ENCODE measurements at places on chromosomes 3 and 15.
A peak's percentile ranks its signal among the peaks of the same experiment; 100 is the strongest.

DNA sequence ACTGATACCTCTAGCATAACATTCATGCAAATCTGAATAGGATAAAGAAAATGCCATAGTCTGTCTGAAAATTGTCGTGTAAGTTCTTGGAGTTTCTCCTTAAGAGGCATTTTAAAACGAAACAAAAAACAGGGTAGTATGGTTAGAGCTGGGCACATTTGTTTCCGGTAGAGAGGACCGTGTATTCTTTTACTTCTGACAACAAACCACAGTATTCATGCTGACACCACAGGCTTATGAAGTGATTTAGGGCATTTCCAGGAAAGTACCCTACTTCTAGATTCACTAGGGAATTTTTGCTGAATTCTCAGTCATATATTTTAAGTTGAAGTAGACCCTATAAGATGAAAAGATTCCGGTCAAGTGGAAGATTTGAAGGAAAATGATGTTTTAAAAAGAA, 541.3 kb downstream of the UNC13C start:
- H3K4me3 ChIP-seq: no peak overlapping the region
- DNase-seq: no peak
- no peaks in the 10 kb centered on the region for H3K4me1 ChIP-seq
- H3K27ac ChIP-seq: no peak overlapping the region
- no peaks in the 10 kb centered on the region for H3K27me3 ChIP-seq
- no peaks in the 10 kb centered on the region for H3K36me3 ChIP-seq

DNA sequence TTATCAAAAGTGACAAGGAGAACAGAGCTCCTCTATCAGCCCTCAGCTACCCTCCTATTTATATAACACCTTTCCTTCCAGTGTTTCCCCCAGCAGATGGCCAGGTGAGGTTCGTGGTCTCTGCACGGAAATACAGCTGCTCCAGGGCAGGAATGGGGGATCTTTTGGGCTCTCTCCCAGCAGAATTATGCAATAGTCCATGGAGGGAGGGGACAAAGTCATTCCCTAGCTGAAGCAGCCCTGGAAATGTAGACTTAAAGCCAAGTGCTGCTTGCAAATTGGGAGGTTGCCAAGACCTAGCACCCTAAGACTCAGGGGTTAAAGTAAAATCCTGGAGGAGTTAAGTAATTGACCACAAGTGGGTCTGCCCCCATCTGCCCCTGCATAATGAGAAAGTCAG, 256.3 kb downstream of the LRTM1 start:
- DNase-seq: no peak
- H3K4me1 ChIP-seq: no peaks in the 10 kb centered on the region
- no peak overlapping the region for H3K27ac ChIP-seq
- H3K4me3 ChIP-seq: no peak overlapping the region

DNA sequence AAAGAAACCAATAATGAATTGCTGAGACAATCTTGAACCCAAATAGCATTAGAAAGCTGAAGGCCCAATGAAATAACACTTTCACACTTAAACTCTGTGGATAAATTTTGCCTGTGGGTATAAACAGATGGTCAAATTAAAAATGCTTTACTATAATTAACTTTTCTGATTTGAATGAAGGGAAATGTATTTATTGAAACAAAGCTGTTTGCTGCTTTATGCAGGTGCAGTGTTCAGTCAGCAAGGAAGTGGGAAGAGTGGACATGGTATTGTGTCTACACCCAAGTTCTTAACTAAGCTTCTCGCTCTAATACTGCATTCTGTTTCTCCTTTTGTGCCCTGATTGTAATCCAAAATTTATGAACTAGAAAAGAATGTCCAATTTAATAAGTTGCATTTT, 31.8 kb downstream of the NME9 start:
- DNase-seq: no peak
- H3K27ac ChIP-seq: no peak overlapping the region
- no peaks in the 10 kb centered on the region for H3K4me1 ChIP-seq
- H3K36me3 ChIP-seq: peaks cover 37% of the 10 kb centered on the region

DNA sequence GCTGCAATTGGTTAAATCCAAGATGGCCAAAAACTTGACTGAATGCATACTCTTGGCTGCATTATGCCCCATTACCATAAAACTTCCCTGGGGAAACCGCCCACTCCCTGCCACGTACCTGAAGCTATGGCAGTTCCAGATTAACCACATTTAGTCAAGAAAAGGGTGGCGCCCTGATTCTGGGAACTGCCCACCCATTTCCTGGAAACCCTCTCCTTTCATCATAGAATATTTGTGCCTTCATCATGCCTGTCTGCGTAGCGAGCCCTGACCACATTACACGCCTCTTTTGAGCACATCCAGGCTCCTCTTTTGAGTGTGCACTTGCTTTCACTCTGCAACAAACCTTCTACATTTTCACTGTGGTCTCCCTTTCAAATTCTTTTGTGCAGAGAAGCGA, 5.2 kb downstream of the LINS1 start:
- peak; percentile 95 for DNase-seq
- no peaks in the 10 kb centered on the region for H3K27me3 ChIP-seq
- peak overlapping the region; percentile 22 for H3K4me3 ChIP-seq
- peaks cover 25% of the 10 kb centered on the region for H3K36me3 ChIP-seq

DNA sequence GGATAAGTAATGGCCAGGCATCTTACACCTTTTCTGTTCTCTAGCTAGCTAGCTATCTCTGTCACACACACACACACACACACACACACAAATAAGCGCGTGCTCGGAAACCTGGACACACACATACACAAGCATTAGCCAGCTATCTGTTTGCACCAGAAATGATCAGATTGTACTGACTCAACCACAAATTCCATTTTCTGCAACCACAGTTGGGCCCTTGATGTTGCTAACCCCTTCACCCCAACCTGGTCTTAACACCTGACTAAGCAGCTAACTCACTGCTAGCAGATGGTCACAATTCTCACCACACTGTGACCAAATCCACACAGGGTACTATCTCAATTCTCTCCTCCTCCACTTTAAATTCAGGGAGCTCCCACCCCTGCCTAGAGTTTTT, 183.0 kb upstream of the THBS1 start:
- H3K27ac ChIP-seq: no peak overlapping the region
- H3K27me3 ChIP-seq: no peaks in the 10 kb centered on the region
- H3K36me3 ChIP-seq: no peaks in the 10 kb centered on the region
- no peaks in the 10 kb centered on the region for H3K4me1 ChIP-seq

DNA sequence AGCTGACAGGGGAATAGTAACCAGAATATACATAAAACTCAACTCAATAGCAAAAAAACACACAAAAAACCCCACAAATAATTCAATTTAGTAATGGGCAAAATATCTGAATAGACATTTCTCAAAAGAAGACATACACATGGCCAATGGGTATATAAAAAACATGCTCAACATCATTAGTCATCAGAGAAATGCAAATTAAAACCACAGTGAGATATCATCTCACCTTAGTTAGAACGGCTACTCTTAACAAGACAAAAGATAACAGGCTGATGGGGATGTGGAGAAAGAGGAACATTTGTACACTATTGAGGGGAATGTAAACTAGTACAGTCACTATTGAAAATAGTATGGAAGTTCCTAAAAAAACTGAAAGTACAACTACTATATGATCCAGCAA, 678.6 kb downstream of the MECOM start:
- DNase-seq: no peak
- H3K4me3 ChIP-seq: no peak overlapping the region
- no peak overlapping the region for H3K27ac ChIP-seq
- no peaks in the 10 kb centered on the region for H3K4me1 ChIP-seq
- H3K36me3 ChIP-seq: no peaks in the 10 kb centered on the region
- H3K27me3 ChIP-seq: no peaks in the 10 kb centered on the region

- no peak for DNase-seq
- no peaks in the 10 kb centered on the region for H3K4me1 ChIP-seq
- H3K4me3 ChIP-seq: no peak overlapping the region
- no peaks in the 10 kb centered on the region for H3K27me3 ChIP-seq
- H3K36me3 ChIP-seq: no peaks in the 10 kb centered on the region
Measured at GRCh38 chr3:111517801-111518200, 24.2 kb upstream of the CD96 start.

GRCh38 chr15:31255732-31256377, 70.8 kb upstream of the KLF13 start:
- H3K27ac ChIP-seq: no peak overlapping the region
- no peaks in the 10 kb centered on the region for H3K36me3 ChIP-seq
- H3K4me1 ChIP-seq: no peaks in the 10 kb centered on the region
- DNase-seq: no peak
- no peak overlapping the region for H3K4me3 ChIP-seq

GRCh38 chr3:43526956-43527355, 94.9 kb downstream of the ANO10 start:
- H3K36me3 ChIP-seq: peaks cover 4% of the 10 kb centered on the region
- H3K27me3 ChIP-seq: no peaks in the 10 kb centered on the region
- peaks cover 10% of the 10 kb centered on the region for H3K4me1 ChIP-seq
- no peak overlapping the region for H3K27ac ChIP-seq
- DNase-seq: no peak

DNA sequence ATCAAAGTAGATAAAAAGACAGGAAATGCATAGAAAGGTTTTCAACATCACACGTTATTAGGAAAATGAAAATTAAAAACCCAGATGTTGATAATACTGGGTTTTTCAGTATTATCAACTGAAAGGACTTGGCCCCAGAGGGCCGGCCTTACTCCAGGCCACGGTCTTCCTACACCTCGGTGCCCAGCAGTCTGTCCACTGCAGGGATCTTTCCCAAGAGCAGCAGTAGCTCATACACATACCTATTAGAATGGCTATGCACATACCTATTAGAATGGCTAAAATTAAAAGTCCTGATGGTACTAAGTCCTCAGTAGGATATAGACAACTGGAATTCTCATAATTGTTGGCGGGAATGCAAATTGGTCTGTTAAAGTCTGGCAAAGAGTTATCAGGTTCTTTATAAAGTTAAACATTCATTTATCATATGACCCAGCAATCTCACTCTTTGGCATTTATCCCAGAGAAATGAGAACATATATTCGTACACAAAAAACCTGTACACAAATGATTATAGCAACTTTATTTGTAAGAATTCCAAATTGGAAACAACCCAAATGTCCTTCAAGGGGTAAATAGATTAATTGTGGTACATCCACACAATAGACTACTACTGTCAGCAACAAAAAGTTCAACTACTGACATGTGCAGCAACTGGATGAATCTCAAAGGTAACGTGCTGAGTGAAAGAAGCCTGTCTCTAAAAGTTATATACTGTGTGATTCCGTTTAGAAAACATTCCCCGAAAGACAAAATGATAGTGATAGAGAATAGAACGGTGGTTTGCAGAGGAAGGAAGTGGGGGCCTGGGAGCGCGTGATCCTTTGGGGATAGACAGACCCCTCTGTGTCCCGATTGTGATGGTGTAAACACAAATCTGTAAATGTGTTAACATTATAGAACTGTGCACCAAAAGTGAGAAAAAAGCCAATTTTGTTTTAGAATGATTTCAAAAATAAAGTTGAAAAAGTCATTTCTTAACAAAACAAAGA, 62.3 kb downstream of the MCTP2 start:
- H3K27ac ChIP-seq: no peak overlapping the region
- DNase-seq: no peak
- H3K4me3 ChIP-seq: no peak overlapping the region
- H3K27me3 ChIP-seq: no peaks in the 10 kb centered on the region
- no peaks in the 10 kb centered on the region for H3K4me1 ChIP-seq
- no peaks in the 10 kb centered on the region for H3K36me3 ChIP-seq

DNA sequence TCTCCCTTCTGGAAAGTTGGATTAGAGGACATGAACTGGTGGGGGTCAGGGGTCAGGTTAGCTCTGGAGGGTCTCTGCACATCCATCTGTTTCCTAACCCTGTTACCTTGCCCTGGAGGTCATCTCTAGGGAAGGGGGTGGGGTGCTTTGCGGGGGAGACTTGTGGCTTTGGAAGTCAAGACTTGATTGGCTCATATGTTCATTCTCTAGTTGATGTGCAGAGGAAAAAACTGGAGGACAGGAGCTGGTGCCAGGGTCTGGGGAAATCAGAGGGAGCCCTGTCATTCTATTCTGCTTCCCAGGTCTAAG, 42.9 kb upstream of the ROPN1 start:
- DNase-seq: peak; percentile 1
- H3K27ac ChIP-seq: no peak overlapping the region
- no peaks in the 10 kb centered on the region for H3K27me3 ChIP-seq
- no peak overlapping the region for H3K4me3 ChIP-seq

DNA sequence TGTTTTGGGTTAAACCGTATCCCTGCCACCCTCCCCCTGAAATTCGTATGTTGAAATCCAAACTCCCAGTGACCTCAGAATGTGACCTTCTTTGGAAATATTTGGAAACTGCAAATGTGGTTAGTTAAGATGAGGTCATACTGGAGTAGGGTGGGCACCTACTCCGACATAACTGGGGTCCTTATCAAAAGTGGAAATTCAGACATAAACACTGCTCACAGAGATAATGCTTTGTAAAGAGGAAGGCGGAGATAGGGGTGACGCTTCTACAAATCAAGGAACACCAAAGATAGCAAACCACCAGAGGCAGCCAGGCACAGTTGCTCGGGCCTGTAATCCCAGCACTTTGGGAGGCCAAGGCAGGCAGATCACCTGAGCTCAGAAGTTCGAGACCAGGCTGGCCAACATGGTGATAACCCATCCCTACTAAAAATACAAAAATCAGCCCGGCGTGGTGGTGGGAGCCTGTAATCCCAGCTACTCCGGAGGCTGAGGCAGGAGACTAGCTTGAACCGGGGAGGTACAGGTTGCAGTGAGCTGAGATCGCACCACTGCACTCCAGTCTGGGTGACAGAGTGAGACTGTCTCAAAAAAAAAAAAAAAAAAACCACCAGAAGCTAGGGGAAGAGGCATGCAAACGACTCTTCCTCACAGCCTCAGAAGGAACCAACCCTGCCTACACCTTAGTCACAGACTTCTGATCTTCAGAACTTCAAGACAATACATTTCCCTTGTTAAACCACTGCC, 51.1 kb upstream of the CHD2 start:
- H3K27ac ChIP-seq: peak overlapping the region; percentile 41
- H3K4me3 ChIP-seq: no peak overlapping the region
- no peaks in the 10 kb centered on the region for H3K27me3 ChIP-seq

DNA sequence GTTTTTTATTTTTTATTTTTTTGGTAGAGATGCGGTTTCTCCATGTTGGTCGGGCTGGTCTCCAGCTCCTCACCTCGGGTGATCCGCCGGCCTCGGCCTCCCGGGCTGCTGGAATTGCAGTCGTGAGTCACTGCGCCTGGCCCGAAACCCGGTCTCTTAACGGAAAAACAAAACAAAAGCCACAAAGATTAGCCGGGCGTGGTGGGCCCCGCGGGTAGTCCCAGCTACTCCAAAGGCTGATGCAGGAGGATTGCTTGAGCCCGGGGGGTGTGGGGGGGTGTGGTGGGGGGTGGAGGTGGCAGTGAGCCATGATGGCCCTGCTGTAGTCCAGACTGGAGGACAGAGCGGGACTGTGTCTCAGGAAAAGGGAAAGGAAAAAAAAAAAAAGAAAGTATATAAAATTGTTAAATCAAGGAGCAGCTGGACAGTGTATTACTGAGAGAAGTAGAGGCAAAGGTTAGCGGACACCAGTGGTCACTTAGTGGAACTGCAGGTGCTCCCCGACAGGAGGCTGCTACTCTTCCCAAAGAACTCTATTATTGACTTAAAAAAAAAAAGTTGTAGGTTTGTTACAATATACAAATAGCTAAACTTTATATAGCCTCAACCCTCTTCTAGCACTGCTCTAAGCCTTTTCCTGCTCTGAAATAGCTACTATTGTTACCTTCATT, 30.3 kb upstream of the TUBGCP5 start:
- H3K36me3 ChIP-seq: no peaks in the 10 kb centered on the region
- DNase-seq: peak; percentile 51
- no peaks in the 10 kb centered on the region for H3K4me1 ChIP-seq
- H3K4me3 ChIP-seq: no peak overlapping the region
- no peak overlapping the region for H3K27ac ChIP-seq
